Foreskin melanocyte (primary cell): ENCODE measurements at places on chromosomes 2 and 18.

- no peak for DNase-seq
These were observed 15.0 kb downstream of the CRACDL start for GRCh38 chr2:98921062-98921461.

DNA sequence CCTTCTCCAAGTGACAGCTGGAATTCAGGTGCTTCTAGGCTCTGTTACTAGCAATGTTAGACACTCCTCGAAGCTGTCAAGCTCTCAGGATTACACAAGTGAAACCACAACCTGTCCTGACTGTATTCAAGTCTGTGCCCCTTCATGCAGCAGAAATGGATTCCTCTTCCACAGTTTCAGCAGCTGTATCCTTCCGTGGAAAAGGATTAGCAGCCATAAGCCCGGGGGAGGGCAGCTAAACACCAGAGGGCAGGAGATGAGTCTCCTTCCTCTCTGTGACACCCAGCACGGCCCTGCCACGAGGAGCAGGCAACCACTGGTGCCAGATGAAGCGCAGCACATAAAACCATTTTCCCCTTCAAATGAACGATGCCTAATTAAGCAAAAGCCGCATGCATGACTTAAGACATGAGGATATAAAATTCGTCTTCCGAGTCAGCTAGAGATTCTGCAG is 1.2 kb downstream of the ST3GAL5 start:
- no peak for DNase-seq

DNA sequence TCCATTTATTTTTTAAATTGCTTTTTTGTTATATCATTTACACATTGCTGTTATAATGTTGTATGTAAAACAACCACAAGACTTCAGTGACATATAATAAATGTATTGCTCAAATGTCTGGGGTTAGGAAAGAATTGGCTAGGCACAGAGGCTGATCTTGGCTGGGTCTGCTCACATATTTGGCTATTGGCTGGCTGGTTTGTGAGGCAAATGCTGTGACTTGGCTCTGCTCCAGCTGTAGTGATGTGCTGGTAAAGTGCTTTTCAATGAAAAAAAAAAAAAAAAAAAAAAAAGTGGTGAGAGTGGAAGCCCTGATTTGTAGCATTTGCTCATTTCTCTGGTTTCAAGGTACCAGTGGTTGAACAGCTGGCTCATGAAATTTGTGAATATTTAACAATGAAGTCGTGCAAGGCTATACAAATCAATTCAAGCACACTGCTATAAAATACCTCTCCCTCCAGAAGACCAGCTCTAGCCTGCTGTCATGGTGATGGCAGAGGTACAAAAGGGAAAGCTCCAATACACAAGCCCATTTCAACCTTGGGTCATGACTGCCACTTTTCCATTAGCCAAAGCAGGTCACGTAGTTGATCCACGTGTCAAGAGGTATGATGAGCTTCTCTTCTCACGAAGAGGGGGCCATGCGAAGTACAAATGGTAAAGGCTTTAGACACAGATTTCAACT is 43.7 kb upstream of the RIT2 start:
- DNase-seq = no peak

GRCh38 chr2:152583512-152584229 is 133.6 kb downstream of the PRPF40A start:
- DNase-seq = no peak

DNA sequence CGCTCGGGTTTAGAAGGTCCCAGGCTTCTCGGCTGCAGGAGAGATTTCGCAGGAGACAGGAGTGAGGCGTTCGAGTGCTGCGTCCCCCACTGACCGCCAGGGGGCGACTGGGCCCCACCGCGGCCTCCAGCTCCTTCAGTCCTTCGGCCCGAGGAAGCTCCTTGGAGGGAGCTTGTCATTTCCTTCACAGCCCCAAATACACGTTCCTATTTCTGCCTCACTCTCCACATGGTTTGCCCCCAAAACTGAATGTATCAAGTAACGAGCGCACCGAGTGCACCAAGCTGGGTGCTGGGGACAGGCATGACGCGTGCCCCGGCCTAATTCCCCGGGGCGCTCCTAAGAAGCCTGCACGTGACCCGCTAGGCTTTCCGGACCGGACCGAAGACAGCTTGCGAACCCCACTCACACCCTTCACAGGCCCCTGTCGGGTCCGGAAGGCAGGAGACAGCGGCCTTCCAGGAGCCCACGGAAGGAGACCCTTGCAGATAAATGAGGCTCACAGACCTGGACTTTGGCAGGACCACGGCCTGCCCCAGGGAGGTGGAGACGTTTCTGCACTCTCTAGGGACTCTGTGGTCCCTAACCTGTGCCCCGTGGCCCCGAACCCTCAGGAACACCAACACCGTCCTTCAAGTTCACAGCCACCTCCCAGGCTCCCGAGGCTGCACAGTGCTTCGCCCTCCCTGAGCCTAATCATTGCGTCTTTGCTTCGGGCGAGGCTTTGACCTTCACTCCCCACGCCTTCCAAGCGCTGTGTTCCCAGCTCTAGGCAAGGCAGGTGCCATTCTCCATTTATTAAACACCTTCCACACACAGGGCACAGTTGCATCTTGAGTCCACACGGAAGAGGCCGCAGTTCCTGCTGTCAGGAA is 13.0 kb upstream of the FAHD2A start:
- DNase-seq = peak; percentile 32

GRCh38 chr18:8881103-8881502 is 175.7 kb downstream of the MTCL1 start:
- DNase-seq = no peak

- DNase-seq = no peak
These were observed 85.8 kb downstream of the EPAS1 start for GRCh38 chr2:46383113-46383395.

DNA sequence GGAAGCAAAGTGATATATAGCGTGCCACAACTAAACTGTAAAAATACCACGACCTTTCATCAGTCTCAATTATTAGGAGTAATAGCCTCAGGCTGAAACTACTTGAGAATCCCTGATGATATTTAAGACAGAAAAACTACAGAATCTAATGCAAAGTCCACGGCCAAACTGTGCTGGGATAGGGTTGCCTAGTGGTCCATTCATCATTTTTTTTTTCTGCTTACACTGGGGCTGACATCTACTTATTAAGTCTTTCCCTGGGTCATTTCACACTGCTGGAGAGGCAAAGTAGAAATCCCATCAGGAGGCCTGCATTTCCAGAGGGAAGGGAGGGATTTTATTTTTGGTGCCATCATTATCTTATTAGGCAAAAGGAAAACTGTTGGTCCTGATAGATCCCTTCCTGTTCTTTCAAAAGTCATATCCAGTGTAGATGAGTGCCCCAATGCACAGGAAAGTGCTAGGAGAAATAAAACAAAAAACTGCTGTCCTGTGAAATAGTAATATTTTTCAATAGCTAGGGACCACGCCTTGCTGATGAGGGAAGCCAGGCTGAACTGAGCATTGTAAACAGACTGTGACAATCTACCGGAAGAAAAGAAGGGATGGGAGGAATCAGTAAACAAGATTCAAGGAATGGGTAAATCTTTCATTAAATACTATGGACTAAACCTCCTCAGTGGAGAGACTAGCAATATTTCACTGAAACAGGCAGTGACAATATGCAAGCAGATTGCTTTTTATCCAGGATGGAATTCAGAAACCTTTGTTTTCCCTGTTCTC is 644.3 kb downstream of the IRS1 start:
- DNase-seq = peak; percentile 78

GRCh38 chr2:240512109-240512485 is 45.7 kb downstream of the ANKMY1 start:
- no peak for DNase-seq

- DNase-seq = peak; percentile 47
These were observed 445.7 kb upstream of the SLC14A2 start for GRCh38 chr18:45169610-45170009.

GRCh38 chr18:6629635-6630140 is 99.8 kb upstream of the ARHGAP28 start:
- DNase-seq = no peak

DNA sequence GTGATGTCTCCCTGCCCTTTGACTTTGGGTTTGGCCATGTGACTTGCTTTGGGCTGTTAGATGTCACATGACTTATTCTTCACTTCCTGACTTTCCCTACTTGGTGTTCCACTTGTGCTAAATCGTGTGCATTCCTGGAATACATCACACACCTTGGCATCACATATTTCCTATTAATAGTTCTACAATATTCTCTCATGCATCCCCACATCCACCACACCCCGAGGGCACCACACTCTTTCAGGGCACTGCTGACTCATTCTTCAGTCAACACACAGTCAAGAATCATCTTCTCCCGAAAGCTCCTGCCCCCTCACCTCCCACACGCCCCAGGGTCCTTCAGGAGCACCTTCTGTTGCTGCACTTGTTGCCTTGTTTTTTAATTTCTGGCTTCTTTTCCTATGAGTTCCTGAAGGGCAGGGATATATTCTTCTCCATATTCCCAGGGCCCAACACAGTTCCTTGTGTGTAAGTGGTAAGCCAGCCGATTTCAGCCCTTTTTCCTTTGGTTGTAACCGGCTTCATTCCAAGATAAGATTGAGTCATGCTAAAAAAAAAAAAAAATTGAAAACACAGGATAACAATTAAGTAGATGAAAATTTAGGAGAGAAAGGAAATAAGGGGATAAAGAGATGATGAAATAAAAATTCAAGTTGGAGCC is 341.4 kb downstream of the SLC4A3 start:
- no peak for DNase-seq

DNA sequence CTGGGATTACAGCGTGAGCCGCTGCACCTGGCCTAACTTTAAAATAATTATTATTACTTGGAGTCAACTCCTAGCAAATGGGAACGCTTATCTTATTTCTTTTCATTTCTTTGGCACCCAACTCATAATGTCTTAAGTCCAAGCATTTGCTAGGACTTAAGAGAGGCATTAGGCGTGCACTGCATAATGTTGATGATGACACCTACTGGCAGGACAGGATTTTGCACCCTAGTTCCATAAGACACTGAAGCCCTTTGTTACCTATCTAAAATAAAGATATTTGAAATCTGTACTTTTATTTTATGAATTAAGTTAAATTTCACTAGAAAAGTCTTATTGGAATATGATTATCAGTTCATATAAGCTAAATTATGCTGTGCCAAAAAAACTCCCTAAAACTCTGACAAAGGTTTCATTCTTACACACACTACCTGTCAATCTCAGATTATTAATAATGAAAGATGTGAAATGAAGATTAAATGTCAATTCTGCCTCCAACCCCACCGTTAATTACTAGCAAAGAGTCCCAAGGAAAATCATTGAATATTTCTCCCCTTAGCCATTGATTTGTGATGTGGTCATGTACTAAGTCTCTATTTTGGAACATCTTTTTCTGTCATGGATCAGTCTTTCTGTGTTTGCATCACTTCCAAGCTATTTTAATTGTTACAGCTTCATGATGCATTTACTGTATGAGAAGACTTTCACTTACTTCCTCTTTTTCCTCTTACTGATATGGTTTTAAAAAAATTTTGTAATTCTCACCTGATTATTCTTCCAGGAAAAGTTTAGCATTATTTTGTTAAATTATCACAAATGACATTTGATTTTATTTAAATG is 12.7 kb upstream of the CDH2 start:
- peak; percentile 65 for DNase-seq

- DNase-seq = no peak
These were observed 14.7 kb downstream of the NIFK start for GRCh38 chr2:121721926-121722325.

- no peak for DNase-seq
These were observed 148.1 kb downstream of the GALNT14 start for GRCh38 chr2:30990176-30990575.

- no peak for DNase-seq
These were observed 101.3 kb upstream of the SALL3 start for GRCh38 chr18:78878335-78878734.

DNA sequence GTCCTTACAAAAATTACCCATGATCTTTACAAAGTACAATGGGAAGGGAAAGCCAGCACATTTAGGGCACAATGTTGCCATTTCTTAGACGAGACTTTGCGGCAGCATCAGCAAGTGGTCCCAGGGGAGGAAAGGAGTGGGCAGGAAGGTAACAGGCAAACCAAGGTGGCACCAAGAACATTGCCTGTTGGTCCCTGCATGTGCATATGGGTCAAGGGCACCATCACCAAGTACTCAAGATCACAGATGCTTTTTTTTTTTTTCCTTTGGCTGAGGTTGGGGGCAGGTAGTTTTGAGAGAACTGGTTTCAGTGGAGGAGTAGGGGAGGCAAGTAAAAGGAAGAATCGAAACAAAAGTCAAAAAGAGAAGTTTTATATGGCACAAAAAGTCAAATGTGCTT is 752 bp upstream of the CYTIP start:
- DNase-seq = no peak

- DNase-seq = no peak
These were observed 276.0 kb downstream of the ZNF407 start for GRCh38 chr18:74873629-74874028.

GRCh38 chr2:61044636-61045035 is 21.0 kb upstream of the SANBR start:
- DNase-seq = no peak
